T-helper 22 cell (primary cell): ENCODE measurements at places on chromosomes 2 and 18.

GRCh38 chr2:68423966-68424650 lies 43.0 kb downstream of the FBXO48 start:
- no peak for DNase-seq

DNA sequence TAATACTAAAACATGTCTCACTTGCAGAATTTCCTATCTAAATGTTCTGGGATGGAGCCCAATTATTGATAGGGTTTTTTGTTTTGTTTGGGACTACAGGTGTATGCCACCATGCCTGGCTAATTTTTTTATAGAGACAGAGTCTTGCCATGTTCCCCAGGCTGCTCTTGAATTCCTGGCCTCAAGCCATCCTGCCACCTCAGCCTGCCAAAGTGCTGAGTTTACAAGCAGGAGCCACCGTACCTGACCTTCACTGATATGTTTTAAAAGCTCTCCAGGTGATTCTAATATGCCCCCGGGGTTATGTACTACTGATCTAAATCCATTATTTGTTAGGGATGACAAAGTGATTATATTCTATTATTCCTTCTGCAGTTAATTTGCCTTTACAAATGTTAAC lies 2.2 kb downstream of the ELAC1 start:
- DNase-seq, result no peak

GRCh38 chr2:71736986-71737385 lies 283.6 kb downstream of the DYSF start:
- no peak for DNase-seq

DNA sequence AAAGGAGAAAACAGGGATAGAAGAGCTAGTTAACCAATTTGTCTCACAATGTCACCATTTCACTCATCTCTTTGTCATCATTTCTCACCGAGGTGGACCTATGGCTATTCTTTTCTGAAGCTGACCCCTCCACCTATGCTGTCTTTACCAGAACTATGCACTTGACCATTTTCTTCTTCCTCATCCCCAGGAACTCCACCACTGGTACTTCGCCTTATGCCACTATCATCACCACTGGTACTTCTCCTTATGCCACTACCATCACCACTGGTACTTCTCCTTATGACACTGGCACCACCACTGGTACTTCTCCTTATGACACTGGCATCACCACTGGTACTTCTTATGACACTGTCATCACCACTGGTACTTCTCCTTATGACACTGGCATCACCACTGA lies 745.8 kb upstream of the CHAC2 start:
- no peak for DNase-seq

- no peak for DNase-seq
These were observed 37.8 kb upstream of the RTTN start for GRCh38 chr18:70243131-70243929.

DNA sequence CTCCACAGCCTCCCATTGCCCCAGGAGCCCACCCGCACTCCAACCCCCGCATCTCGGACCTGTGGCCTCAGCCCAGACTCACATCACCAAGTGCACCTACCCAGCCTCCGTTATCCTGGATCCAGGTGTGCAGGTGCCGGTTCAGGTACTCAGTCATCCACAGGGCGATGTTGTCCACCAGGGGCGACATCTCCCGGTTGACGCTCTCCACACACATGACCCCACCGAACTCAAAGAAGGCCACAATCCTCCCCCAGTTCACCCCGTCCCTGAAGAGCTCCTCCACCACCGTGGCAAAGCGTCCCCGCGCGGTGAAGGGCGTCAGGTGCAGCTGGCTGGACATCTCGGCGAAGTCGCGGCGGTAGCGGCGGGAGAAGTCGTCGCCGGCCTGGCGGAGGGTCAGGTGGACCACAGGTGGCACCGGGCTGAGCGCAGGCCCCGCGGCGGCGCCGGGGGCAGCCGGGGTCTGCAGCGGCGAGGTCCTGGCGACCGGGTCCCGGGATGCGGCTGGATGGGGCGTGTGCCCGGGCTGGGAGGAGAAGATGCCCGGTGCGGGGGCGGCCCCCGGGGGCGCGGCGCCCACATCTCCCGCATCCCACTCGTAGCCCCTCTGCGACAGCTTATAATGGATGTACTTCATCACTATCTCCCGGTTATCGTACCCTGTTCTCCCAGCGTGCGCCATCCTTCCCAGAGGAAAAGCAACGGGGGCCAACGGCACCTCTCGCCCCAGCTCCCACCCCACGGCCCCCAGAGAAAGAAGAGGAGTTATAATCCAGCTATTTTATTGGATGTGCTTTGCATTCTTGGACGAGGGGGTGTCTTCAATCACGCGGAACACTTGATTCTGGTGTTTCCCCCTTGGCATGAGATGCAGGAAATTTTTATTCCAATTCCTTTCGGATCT lies 1.3 kb downstream of the BCL2 start:
- DNase-seq, result peak; percentile 75

DNA sequence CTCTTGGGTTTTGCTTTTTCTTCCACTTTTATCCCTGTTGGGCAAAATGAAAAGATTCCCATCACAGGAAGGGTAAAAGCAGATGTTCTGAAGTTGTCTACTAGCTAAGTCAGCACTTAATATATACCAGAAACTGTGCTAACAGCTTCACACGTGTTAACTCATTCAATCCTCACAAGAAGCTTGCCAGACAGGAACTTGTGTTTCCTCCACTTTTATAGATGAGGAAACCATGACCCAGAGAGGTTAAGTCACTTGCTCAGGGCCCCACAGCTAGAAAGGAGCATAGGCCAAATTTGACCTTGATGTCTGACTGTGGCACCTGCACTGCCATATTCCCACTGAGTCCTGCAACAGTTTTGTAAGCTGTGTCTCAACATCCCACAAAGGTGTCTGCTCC lies 76.8 kb upstream of the EPC2 start:
- DNase-seq, result no peak

DNA sequence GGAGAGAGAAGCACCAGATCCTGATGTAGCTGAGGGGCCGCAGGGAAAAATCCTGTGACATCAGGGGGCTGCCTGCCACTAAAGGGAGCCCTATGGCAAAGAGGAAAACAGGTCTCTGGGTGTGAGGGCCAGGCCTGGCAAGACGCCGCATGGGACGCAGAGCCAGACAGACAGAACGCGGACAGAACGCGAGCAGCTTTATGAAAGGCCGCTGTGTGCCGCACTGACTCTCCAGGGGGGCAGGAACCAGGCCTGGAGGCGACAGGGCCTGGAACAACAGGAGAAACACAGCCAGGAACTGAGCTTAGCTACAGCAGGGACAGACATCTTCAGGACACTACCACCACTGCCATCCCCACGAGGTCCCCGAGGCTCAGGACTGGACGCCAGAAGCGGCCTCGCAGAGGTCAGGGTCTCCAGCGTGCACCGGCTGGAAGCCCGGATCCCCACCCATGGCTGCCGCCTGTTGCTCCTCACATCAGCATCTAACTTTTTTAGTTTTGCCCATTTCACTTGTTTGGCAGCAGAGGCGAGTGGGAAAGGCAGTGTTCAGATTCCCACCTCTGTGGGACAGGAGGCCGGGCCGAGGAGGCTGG lies 131.6 kb downstream of the VAPA start:
- DNase-seq, result no peak

DNA sequence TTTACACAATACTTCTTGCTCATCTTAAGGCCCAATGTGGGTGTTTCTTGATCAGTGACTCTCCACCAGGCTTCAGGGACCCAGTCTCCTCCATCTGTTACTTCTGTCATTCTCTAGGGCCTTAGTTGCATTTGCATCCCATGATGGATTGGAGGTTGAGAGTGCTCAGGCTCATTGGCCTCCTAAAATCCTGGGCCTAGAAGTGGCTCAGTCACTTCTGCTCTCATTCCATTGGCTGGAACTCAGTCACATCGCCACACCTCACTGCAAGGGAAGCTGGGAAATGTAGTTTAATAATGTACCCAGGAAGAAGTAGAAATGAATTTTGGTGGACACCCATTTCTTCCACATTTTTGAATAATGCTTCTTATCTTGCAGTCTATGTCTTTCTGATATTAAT lies 223.5 kb downstream of the HRH4 start:
- DNase-seq, result no peak

DNA sequence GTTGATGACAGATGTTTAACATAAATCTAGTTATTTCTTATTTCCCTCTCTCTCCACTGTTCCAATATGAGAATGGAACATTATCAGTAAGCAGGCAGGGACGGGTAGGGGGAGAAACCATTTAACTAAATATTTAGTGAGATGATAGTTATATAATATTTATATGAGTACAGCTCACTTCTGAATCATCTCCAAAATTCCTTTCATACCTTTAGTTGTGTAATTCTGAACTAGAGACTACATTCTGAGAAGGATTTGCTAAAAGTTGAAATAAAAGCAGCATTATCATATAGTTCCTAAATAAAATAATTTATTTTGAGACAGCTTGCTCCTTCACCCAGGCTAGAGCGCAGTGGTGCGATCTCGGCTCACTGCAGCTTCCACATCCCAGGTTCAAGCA lies 41.4 kb downstream of the B4GALT6 start:
- DNase-seq, result no peak

DNA sequence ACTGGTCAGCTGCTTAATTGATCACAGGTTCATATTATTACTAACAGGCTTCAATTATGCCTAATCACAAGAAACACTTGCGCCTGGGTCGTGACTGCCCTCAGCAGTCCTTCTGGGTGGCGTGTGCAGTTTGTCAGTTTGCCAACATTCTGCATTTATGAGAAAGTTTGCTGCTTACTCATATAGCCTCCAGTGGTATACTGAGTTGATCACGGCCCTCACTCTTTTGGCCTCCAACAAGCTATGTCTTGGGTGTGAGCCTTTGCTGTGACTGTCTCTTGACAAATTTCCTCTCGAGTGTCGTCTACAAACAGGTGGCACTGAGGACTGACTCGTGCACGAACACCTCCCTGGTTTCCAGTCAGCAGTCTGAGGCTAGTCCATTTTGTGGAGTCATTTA lies 27.3 kb downstream of the DCDC2C start:
- DNase-seq, result no peak

- DNase-seq, result no peak
These were observed 39.1 kb downstream of the FBXO11 start for GRCh38 chr2:47867205-47867604.

GRCh38 chr2:231184319-231184718 lies 14.1 kb upstream of the ARMC9 start:
- no peak for DNase-seq

DNA sequence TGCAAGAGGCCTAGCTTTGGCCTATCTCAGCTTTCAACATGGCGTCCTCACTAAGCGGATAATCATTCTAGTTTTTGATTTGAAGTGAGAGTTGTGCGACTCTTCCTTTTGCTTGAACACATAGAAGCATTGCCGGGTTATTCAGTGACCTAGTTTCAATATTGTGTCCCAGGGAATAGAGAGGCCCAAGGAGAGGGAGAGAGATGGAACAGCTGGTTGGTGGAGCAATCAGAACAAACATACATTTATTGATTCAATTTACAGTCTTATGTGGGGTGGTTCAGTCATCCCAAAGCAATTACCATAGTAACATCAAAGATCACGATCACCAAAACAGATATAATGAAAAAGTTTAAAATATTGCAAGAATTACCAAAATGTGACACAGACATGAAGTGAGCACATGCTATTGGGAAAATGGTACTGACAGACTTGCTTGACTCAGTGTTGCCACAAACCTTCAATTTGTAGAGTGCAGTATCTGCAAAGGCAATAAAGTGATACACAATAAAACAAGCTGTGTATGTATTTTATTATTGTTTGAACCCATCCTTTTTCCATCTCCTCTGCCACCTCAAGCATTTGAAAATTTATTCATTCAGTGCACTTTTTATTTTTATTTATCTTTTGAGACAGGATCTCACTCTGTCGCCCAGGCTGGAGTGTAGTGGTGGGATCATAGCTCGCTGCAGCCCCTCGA lies 30.2 kb downstream of the COPS7B start:
- DNase-seq, result no peak

DNA sequence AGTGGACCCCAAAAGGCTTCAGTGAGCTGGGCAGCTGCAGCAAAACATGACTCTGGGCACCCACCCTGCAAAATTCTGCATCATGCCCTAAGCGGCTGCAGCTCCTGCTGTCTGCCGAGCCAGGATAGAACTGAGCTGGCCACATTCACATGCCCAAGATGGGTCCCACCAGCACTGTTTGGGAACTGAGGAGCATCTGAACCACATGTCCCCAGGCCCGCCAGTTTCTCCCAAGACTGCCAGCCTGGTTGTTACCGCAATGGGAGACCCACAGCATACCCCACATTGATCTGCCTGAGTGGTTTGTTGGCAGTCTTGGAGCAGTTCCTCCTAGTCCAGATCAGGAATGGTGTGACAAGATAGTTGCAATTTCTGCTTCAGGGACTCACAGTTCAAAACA lies 946.8 kb downstream of the CPS1 start:
- DNase-seq, result no peak

DNA sequence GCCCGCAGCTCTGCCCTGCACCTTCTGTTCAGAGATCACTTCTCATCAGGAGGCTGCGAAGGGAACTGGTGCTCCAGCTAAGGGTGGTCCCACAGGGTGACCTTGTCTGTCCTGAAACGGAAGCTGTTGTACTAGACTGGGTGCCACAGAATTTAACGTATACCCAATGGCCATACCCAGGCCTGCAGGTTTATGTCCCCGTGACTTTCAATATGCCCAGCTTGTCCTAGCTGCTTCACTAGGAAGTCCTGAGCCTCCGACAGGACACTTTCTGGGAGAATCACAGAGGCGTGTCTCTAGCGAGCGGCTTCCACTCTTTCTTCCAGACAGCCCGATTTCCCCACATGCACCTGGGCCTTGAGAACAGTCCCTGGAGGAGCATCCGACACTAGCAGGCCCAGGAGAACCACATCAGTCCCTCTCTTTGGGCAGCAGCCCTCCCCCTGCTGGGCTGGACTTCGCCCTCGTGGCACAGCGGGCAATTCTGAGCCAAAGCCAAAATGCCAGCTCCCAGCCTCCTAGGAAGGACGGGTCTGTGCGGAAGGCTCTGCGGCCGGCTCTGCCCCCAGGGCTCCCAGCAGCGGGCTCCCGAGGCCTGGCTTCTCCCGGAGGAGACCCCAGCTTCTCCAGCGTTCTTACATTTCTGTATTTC lies 91.9 kb upstream of the OTOS start:
- DNase-seq, result no peak

DNA sequence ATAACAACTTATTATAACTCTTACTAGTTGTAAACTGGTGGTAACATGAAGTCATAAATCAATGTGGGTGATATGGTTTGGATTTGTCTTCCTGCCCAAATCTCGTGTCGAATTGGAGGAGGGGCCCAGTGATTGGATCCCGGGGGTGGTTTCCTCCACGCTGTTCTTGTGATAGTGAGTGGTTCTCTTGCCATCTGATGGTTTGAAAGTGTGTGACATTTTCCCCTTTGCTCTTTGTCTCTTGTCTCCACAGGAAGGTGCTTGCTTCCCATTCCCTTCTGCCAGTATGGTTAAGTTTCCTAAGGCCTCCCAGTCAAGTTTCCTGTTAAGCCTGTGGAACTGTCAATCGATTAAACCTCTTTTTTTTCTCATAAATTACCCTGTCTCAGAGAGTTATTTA lies 321.6 kb downstream of the DSEL start:
- DNase-seq, result no peak

GRCh38 chr2:145000376-145000775 lies 480.5 kb upstream of the ZEB2 start:
- no peak for DNase-seq
